ENCODE measurements at places on chromosomes 16 and 17.

DNA sequence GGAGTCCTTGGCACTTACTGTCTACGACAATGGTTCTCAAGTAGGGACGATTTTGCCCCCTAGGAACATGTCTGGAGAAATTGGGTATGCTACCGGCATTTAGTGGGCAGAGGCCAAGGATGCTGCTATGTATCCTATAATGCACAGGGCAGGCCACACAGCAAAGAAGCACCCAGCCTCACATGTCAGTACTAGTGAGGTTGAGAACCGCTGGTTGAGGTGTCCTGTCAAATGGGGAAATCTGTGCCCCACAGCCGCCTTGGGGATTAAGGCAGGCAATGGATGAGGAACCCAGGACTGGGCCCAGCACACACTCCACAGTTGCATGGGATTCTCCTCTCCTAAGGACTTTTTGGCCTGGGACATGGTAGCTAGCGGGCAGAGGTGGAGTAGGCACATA lies 86.7 kb upstream of the TOB1 start:
- DNase-seq: no peak

GRCh38 chr16:68894714-68895113 lies 51.4 kb downstream of the TANGO6 start:
- no peak for DNase-seq

DNA sequence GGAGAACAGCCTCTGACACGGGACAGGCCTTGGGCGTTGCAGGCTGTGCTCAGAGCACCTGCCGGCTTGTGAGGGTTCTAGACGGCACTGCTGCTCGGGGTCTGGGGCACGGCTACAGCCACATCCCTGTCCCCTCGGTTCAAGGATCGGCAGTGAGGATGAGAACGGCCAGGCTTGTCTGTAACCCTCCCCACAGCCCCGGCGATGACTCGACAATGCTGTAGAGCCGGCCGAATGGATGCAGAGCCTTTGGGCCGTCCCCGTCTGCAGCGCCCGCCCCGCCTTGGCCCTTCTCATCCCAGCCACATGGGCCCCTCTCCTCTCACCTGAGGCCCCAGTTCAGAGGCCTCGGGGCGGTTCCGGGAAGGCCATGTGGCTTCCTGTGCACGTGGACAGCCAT lies 49.0 kb upstream of the METRNL start:
- no peak for DNase-seq

DNA sequence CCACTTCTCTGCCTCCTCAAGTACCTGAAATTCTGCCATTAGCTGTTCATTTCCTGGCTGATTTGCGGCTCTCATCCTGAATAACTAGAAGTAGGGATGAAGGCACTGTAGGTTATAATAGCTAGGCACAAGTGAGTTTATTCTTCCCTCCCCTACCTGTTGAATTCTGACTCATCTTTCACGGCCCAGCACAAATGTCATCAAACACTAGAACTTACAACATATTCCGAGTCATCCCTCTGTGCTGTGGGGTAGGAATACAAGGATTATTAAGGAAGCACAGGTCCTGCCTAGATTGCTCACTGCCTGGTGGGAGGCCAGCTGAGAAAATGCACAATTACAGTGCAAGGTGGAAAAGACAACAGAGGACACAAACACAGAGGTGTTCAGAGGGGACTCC lies 103.7 kb upstream of the ASIC2 start:
- no peak for DNase-seq

DNA sequence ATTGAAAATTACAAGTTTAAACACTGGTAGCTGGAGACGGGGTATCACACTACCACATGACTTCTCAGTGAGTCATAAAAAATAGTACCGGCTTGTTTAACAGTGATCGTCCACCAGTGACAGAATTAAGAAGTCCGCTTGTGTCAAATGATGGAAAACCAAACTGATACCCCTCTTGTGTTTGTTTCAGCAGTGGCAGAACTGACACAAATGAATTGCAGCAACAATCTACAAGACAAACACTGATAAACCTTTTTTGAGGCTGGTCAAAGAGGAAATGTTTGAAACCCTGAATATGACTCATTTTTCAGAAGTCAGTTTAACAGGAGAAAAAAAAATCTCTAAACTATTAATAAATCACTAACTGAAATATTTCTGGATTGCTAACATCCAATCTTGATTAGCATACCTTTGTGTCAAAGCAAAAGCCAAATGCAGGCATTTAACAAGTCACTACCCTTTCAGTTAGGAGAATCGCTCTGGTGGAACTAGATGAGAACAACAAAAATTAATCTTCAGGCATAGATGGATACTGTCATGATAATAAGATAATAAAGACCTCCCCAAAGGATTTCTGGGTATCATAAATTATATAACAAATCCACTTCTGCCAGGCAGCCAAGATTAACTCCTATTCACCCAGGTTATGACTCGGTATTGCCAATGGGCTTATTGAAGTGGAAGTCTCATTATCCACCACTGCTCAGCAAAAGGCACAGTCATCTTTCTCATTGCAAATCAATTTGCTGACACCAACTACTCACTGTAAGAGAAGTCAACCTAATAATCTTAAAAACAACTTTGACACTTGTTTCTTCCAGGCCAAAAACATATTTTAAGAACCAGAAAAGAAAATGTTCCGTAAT lies 20.8 kb downstream of the DCUN1D3 start:
- no peak for DNase-seq

GRCh38 chr17:19342611-19343255 lies 19.8 kb downstream of the B9D1 start:
- DNase-seq: no peak

DNA sequence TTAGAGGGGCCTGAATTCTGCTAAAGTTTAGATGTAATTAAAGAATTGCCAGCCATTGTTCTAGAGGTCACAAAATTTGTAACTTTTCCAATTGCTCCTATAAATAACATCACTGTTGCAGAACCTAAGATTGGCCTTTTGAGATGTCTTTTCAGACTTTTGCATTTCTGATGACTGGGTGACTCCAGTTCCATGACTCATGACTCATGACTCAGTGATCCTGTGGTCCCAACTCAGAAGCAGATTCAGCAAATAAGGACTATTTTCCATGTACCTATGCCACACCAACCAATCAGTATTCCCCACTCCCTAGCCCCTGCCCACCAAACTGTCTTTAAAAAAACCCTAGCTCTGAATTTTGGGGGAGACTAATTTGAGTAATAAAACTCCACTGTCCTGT lies 740.9 kb downstream of the CDH8 start:
- no peak for DNase-seq

DNA sequence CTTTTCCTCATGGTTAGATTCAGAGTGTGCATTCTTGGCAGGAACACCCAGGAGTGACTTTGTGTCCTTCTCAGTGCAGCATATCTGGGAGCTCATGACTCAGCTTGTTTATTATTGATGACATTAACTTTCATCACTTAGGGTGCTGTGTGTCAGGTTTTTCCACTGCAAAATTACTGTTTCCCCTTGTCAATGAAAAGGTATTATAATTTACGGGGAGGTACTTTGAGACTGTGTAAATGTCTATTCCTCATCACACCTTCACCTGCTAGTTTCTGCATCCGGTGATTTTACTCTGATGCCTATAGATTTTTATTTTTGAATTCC lies 50.5 kb downstream of the WWP2 start:
- no peak for DNase-seq

DNA sequence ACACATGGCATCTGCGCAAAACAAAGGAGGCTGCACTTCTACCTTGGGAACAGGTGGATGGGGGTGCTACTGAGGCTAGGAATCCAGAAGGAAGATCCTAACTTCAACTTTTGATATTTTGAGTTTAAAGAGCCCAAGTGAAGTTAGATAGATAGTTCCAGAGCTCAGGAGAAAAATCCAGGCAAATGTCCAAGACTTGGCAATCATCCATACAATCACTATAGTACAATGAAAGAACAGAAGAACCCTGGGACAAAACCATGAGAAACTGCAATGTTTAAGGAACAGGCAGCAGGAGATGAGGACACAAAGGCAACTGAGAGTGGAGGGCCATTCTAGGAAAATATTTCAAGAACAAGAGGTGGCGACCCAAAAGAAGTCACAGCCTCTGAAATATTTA lies 12.4 kb downstream of the CDYL2 start:
- no peak for DNase-seq

DNA sequence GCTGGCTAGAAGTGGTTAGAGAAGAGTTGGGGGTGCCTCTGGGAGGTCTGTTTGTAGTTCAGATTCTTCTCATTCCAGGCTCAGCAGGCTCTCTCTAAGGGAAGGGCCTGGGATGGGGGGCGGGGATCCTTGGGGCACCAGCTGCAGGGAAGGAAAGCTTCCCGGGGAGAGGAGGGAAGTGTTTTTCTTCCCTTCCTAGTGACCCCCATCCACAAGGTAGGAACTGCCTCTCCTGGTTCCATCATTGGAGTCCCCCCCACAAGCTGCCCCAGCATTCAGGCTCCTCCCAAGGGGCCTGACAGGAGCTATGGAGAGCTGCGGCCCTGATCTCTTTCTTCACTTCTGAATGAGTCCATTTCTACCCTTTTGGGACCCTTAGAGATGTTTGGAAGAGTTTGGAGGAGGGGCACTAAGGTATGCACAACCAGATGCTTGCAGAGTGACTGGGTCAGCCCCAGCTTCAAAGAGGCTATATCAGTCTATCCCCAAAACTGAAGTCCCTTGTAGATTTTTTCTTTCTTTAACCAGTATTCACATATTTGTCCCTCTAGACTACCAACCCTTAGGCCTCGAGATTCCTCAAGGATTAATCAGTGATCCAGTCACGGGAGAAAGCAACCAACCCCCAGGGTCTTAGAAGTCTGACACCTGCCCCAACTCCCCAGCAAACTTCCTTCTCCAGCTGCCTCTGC lies 13.9 kb upstream of the FZD2 start:
- no peak for DNase-seq

DNA sequence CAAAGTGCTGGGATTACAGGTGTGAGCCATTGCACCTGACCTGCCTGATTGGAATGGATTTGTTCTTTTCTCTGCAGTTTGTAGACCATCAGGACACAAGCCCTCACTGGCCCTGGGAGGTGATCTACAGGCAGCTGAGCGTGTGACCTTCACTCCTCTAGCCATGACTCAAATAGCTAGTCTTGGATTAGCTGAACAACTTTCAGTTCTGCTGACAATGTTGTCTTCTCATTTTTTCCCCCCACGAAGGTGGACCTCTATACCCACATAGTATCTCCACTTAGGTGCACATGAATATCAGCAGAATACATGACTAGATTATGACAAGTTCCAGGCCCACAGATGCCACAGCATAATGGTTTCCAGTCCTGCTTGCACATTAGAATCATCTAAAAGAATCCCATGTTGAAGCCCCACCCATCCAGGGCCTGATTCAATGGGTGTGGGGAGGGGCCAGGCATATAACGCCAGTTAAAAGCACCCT lies 36.8 kb downstream of the HS3ST3B1 start:
- no peak for DNase-seq

- DNase-seq: no peak
Measured at GRCh38 chr17:74303305-74303704, 22.7 kb upstream of the KIF19 start.

GRCh38 chr17:77439189-77440018 lies 298.6 kb downstream of the SEC14L1 start:
- no peak for DNase-seq

GRCh38 chr17:63267846-63268245 lies 178.3 kb downstream of the CYB561 start:
- no peak for DNase-seq

DNA sequence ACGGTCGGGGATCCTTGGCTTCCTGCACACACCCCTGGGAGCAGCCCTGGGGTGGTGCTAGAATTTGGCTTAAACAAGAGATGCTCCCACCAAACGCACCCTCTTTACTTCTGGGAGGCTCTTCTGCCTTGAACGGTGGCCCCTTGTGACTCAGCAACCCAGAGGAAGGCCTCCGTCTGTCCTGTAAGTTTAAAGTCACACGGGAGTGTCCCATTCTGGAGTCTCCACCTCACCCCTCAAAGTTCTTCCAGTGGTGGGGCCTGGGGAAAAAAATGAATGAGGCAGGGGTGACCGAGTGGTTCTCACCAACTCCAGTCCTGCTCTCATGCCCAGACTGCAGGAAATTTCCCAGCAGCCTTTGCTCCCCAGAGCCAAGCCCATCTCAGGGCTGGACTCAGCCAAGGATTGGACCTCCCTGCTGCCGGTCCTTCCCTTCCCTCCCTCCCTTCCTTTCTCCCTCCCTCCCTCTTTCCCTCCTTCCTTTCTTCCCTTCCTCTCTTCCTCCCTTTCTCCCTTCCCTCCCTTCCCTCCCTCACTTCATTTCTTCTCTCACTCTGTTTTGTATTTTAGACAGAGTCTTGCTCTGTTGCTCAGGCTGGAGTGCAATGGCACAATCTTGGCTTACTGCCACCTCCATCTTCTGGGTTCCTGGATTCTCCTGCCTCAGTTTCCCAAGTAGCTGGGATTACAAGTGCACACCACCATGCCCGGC lies 11.4 kb downstream of the ITGAD start:
- no peak for DNase-seq

GRCh38 chr17:18946536-18946935 lies 5.4 kb upstream of the SLC5A10 start:
- DNase-seq: no peak

DNA sequence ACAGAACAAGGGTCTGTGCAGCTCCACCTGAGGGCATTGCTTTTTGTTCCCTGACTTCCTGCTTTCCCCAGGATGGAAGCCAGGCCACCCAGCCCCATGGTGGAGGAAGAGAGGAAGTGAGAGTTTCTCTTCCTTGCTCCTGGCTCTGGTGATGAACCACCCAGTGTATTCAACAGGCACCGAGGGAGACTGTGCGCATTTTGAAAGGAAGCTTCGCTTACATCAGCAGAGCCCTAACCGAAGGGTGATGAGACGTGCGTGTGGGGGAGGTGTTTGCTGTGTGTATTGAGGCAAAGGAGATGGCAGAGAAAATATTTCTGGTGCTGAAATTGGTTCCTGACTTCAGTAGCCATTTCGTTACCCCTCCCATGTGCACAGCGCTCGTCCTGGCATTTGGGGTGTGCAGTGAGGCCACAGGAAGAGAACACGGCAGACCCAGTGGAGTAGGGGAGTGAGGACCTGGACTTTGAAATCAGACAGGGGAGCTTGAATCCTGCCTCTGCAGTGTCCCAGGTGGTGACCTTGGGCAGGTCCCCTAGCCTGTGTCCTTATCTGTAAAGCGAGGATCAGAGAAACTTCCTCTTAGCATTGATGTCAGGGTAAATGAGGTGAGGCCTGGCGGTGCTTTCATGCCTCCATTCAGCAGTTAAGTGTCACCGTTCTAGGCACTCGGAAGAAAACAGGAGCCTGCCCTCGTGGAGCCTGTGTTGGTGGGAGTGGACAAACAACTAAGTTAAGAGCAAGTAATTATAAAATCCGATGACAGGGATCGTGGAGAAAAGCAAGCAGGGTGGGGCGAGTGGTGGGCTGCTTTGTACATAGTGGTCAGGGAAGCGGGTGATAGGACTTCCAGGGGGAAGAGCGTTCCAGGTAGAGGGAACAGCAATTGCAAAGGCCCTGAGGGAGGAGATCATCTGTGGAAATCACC lies 7.4 kb downstream of the CMIP start:
- no peak for DNase-seq
